RCC 7860 (cell line): ENCODE measurements at places on chromosomes 6 and 20.

DNA sequence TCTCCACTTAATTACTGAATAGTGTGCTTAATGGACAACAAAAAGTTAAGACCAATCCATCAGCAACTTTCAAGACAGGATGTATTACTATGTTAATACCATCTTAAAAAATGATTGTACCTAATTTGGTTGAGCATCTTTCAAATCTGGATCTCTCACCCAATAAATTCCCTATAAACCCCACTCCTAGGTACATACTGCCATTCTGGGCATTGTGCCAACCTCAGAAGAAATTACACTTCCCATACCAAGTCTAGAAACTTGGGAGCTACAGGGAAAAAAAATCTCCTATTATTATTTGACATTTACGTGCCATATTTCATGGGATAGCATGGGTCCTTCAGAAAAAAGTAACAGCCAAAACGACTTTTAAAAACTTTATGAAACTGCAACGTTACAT is 5.1 kb downstream of the SYNCRIP start:
- DNase-seq = no peak

DNA sequence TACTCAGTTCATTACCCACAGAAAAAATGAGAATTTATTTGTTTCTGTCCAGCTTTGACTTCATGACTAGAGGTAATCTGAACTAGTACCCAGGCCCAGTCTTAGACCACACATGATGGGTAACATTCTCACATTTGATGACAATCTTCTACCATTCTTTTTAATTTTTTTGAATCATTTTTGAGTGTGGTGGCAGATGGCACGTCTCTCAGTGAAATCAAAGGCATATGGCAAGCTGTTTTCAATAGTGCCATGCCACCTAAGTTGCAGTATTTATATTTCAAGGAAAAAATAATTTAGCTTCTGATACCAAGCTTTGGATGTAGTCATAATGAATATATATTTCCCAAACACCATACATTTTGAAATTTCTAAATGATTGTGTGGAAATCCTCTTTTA is 88.8 kb upstream of the HS3ST5 start:
- no peak for DNase-seq

DNA sequence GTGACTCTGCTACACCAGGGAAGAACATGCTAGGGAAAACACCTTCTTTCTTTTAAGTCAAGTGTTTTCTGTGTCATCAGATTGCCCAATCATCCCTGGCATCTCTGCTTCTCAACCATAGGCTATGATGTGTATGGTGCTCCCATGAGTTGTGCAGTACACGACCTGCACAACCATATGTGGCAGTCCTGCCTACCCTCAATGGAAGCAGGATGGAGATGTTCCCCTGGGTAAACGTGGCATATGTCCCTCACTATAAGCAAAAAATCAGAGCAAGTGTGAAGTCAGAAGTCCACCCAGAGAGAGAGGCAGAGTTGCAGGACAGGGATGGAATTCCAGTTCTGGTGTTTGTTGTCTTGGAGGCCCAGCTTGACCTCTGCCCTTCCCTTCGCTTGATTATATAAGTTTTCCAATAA is 10.3 kb upstream of the SNHG17 start:
- no peak for DNase-seq

GRCh38 chr6:49269190-49269589 is 193.9 kb downstream of the MMUT start:
- no peak for DNase-seq

DNA sequence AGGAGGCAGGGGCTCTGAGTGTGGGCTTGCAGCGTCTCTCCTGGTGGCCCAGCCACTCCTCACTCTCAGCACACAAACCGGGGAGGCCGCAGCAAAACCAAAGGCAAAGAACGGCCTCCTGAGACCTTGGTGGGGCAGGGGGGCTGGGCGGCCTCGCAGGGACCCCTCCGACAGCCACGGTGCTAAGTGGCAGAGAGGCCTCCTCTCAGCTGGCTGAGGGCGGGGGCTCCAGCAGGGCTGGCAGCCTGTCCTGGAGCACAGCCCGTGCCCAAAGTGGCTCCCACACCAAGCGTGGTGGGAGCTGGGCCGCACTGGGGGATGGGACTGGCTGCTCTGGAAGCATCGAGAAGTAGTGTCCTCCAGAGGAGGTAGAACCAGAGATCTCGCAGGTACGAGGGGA is 334.4 kb downstream of the QKI start:
- DNase-seq = no peak

- no peak for DNase-seq
Measured at GRCh38 chr20:46347841-46348803, 39.8 kb upstream of the CDH22 start.

DNA sequence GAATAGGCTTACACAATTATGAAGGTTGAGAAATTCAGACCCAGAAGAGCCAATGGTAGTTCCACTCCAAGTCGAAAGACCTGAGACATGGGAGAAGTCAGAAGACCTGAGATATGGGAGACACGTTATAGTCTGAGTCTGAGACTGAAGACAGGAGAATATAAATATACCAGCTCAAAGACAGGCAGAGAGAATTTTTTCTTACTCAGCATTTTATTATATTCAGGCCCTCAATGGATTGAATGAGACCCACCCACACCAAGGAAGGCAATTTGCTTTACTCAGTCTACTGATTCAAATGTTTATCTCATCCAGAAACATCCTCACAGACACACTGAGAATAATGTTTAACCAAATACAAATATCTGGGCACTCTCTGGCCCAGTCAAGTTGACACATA is 693.5 kb downstream of the HDGFL1 start:
- DNase-seq = no peak

- DNase-seq = no peak
Measured at GRCh38 chr6:94367316-94367715, 948.0 kb upstream of the EPHA7 start.

GRCh38 chr20:49513517-49513916 is 31.0 kb upstream of the KCNB1 start:
- no peak for DNase-seq

GRCh38 chr6:13076575-13076974 is 251.8 kb downstream of the TBC1D7 start:
- no peak for DNase-seq

- DNase-seq = no peak
Measured at GRCh38 chr6:14088600-14089192, 28.9 kb upstream of the CD83 start.

GRCh38 chr20:57849121-57849520 is 139.3 kb upstream of the PMEPA1 start:
- no peak for DNase-seq

- no peak for DNase-seq
Measured at GRCh38 chr20:23492292-23492691, 1.4 kb downstream of the CST8 start.

DNA sequence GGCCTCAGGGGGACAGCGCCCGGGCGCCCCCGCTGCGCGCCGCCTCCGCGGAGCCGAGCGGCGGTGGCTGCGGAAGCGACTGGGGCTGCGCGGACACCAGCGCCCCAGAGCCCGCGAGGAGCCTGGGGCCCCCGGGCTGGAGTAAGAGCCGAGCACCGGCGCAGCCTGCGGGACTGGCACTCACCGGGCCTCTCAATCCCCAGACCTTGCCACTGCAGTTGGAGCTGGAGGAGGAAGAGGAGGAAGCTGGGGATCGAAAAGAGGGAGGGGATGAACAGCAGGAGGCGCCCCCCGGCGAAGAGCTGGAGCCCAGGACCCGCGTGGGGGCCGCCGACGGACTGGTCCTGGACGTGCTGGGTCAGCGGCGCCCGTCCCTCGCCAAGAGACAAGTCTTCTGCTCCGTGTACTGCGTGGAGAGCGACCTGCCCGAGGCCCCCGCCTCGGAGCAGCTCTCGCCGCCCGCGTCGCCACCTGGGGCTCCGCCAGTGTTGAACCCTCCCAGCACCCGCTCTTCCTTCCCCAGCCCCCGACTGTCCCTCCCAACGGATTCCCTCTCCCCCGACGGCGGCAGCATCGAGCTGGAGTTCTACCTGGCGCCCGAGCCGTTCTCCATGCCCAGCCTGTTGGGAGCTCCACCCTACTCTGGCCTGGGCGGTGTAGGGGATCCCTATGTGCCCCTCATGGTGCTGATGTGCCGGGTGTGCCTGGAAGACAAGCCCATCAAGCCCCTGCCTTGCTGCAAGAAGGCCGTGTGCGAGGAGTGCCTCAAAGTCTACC is 590 bp downstream of the RNF217 start:
- peak; percentile 17 for DNase-seq

GRCh38 chr6:26309731-26310142 is 55.3 kb upstream of the BTN3A2 start:
- peak; percentile 99 for DNase-seq

DNA sequence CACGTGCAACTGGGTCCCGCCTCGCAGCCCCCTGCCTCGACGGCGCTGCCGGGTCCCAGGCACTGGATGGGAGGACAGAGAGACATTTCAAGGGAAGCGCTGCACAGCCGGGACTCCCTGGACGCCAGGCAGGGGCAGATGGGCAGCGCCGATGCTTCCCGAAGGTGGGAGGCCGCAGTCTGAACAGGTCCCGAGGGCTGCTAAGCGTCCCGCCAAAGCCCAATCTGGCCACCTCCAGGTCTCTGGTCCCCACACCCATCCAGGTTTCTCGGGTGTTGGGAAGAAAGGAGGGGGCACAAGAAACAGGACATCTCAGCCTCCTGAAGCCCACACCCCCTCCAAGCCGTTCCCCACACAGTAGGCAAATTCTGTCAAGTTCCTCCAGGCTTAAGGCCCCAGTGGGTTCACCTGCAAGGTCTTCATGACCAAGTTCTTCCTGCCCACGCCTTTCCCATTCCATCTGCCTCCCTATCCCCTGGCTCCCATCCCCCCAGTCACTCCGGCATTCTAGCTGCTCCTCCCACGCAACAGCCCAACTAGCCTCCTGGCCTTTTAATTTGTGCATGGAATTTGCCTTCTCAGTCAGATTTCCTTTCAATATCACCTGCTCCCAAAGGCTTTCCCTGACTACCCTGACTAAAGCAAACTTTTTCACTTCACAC is 5.4 kb upstream of the CPXM1 start:
- DNase-seq = no peak

DNA sequence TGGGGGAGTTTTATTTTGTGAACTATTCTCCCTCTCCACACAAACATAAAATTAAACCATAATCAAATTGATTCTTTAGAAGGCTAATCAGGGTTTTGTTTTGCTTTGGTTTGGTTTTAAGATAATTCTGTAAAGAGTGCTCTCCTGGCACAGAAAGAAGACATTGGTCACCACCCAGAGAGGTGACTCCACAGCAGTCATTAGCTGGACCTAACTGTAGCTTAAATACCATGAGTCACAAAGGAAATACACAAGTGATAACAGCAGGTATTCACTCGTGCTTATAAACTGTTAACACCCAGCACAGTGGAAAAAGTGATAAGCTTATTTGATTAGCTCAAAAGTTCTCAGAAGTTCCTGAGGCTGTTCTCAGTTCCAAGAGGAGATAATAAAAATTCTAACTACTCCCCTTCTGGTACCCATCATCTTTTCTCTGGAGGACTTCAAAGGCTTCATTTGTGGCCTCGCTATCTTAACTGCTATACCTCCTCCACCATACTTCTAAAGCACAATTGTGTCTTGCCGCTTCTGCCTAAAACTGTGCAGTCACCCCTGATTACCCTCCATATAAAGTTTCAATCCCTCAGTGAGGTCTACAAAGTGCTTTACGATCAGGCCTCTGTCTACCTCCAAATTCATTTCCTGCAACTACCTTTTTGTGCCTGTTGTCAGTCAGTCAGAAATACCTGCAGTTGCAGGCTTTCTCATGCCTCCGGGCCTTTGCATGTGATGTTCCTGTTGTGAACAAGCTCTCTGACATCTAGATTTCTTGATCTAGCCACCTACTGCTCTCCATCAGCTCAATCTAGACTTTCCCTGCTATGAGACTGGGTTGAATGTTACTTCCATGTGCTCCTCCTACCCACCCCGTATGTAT is 201.1 kb downstream of the SAMD5 start:
- DNase-seq = peak; percentile 26

DNA sequence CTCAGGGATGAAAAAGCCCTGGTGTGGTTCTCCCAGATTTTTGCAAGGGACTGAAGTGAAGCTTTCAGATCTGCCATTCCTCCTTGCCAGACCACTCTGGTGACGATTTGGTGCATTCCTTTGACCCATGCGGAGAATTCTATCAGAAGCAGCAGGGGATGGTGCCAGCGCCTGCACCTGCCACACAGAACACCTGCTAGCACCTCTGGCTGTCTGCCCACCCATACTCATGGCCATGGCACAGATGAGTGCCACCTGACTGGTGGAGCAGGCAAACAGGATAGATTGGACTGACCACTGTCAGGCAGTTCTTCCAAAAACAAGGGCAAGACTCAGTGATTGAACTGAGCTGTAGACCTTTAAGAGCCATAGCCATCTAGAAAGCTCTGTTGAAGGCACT is 107.1 kb downstream of the CDYL start:
- DNase-seq = no peak

DNA sequence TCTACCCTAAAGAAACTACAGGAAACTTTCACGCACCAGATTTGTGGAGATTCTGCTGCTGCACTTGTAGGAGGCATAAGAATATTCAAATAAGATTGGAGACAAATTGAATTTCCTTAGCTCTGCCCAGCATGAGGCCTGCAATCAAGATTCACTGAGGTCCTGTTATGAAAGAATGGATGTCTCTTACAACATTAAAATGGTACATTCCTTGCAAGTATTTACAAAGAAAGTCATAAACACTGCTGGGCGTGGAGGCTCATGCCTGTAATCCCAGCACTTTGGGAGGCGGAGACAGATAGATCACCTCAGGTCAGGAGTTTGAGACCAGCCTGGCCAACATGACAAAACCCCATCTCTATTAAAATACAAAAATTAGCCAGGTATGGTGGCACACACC is 74.0 kb upstream of the MAP3K4 start:
- no peak for DNase-seq

- no peak for DNase-seq
Measured at GRCh38 chr6:5025911-5026819, 22.3 kb upstream of the RPP40 start.

DNA sequence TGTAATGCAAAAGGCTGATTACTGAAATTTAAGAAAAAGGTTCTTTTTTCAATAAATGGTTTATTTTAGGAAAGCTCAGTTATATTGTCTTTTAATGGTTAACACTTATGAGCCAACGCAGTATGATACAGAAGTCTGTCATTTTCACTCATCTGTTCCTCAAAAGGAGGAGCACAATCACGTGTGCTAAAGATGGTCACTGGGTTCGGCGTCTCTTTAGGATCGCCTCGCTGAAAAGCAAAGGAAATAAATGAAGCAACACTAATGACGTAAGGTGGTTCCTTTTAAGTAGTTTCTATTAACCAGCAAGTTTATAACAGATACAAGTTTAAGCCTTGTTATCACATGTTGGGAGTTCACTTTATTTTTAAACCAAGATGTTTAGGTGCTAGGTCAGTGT is 125.7 kb downstream of the MAP3K4 start:
- DNase-seq = no peak

DNA sequence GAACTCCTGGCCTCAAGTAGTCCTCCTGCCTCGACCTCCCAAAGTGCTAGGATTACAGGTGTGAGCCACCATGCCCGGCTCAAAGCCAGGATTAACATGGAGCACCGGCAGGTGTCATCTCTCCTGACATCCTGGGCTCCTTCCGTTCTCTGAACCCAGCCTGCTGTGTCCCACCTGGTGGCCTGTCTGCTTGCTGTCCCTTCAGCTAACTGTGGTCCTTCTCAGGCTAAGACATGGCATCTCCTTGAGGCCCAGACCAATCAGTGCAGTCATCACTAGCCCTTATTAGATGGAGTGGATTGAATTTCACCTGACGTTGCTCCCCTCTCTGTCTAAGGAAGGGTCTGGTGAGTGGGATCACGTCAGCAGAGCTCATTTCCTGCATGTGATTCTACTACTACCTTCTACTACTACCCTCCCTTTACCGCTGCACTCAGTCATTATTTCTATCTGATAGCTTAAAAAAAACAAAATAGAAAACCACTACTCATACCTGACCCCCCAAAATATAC is 28.0 kb upstream of the SYNJ2 start:
- DNase-seq = no peak

GRCh38 chr6:137882225-137882961 is 15.3 kb downstream of the TNFAIP3 start:
- no peak for DNase-seq
